ENCODE measurements at places on chromosomes 12 and 14.

DNA sequence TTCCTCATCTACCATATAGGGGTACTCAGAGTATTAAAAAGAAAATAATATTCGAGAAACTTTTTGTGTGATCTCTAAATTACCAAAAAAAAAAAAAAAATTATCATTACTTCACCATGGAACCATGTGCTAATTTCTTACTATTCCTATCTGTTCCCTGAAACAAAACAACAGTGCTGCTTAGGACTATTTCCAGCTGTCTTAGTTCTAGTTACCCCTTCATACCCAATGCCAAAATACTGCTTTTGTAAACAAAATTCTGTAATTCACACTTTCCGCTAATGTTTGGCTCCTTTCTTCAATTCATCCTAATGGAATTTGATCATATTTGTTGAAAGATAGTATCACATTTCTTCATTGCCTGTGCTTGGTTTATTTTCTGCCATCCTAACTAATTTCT lies 470.2 kb downstream of the BTG1 start:
- DNase-seq = no peak

DNA sequence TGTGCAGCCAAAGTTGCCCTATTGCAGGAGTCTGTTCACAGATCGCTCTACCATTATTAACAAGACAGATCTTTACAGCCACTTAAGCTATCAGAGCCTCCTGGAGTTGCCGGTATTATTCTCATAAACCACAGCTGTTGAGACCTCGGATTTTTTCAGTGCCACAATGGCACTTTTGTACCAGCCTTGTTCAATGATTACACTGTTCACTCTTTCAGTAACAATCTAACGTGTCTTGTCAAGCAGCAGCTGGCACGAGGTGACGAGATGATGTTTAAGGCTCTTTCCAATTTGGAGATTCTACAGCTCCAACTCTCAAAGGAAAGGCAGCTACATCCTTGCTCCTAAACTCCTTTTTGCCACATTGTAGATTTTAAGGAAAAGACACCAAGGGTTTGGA lies 30.7 kb downstream of the LRIG3 start:
- no peak for DNase-seq

DNA sequence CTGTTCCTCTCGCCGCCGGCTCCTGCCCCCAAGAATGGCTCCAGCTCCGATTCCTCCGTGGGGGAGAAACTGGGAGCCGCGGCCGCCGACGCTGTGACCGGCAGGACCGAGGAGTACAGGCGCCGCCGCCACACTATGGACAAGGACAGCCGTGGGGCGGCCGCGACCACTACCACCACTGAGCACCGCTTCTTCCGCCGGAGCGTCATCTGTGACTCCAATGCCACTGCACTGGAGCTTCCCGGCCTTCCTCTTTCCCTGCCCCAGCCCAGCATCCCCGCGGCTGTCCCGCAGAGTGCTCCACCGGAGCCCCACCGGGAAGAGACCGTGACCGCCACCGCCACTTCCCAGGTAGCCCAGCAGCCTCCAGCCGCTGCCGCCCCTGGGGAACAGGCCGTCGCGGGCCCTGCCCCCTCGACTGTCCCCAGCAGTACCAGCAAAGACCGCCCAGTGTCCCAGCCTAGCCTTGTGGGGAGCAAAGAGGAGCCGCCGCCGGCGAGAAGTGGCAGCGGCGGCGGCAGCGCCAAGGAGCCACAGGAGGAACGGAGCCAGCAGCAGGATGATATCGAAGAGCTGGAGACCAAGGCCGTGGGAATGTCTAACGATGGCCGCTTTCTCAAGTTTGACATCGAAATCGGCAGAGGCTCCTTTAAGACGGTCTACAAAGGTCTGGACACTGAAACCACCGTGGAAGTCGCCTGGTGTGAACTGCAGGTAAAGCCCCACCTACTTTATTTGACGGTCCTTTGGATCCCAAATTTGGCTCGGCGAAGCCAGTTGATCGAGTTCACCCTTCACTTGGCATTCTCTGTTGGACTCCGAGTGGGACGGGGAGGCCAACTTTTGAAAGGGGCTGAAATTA lies 1.5 kb downstream of the WNK1 start:
- peak; percentile 34 for DNase-seq

DNA sequence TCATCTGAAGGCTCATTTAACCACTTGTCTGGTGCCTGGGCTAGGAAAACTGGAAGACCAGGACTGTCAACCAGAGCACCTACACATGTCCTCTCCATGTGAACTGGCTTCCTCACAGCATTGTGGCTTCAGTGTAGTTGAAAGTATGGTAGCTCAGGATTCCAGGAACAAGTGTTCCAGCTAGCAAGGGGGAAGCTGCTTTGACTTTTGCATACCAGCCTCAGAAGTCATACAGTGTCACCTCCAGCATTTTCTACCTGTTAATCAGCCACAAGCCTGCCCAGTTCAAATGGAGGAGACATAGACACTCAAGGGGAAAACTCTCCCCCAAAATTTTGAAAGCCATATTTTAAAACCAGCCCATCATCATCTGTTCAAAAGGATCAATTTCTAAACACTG lies 212.8 kb upstream of the CAND1 start:
- DNase-seq = peak; percentile 21

- no peak for DNase-seq
Observed at GRCh38 chr12:55001198-55001868, 16.8 kb upstream of the TESPA1 start.

GRCh38 chr14:99237288-99237687 lies 34.7 kb downstream of the BCL11B start:
- no peak for DNase-seq

DNA sequence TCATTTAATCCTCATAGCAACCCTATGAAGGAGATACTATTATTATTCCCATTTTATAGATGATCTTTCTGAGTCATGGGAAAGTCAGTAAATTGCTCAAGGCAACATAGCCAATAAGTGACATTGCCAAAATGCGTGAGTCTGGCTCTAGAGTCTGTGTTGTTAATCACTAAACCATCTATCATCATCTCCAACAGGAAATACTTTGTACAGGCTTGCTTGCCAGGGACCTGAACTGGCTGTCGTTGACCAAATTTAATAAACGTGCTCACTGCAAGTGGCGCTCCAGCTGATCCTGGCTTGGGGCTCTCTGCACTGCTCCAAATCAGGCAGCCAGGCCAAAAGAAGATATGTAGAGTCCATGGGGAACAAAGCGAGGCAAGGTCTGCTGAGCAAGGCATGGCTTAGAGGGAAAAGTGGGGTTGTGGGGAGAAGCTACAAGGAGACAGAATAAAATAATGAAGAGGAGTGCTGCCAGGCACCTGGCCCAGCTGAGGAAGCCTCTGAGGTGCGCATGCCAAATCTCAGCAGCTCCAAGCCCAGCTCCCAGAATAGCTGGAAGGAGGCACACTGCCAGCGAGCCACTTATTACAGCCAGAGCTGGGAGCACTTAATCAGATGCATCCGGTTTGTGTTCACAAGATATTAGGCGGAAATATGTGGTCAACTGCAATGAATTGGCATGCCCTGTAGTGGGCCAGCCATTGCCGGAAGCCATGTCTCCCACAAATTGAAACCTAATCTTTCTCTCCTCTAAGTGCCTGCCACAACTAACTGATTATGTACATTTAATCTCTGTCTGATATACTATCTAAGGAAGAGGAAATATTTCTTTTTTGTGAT lies 43.3 kb upstream of the PTPRO start:
- DNase-seq = peak; percentile 92

- peak; percentile 70 for DNase-seq
Observed at GRCh38 chr14:67547224-67547780, 14.2 kb downstream of the PLEKHH1 start.

GRCh38 chr14:83559721-83560120 lies 1970.2 kb upstream of the FLRT2 start:
- no peak for DNase-seq

GRCh38 chr14:93592786-93593185 lies 162.0 kb downstream of the UNC79 start:
- no peak for DNase-seq

GRCh38 chr14:105420974-105421674 lies 1.5 kb downstream of the MTA1 start:
- DNase-seq = no peak

- DNase-seq = peak; percentile 3
Observed at GRCh38 chr14:29028973-29029582, 262.5 kb downstream of the FOXG1 start.

Measured in epithelial cell of esophagus (primary cell).